ENCODE measurements at places on chromosomes 2 and 18.

- peak; percentile 17 for DNase-seq
Observed at GRCh38 chr18:40868110-40868858, 1086.8 kb upstream of the PIK3C3 start.

- DNase-seq, result peak; percentile 42
Observed at GRCh38 chr2:121386707-121387106, 101.7 kb upstream of the TFCP2L1 start.

GRCh38 chr2:149861034-149861433 is 273.5 kb upstream of the MMADHC start:
- DNase-seq, result no peak

- DNase-seq, result no peak
Observed at GRCh38 chr2:28613633-28614501, 118.0 kb downstream of the PLB1 start.

DNA sequence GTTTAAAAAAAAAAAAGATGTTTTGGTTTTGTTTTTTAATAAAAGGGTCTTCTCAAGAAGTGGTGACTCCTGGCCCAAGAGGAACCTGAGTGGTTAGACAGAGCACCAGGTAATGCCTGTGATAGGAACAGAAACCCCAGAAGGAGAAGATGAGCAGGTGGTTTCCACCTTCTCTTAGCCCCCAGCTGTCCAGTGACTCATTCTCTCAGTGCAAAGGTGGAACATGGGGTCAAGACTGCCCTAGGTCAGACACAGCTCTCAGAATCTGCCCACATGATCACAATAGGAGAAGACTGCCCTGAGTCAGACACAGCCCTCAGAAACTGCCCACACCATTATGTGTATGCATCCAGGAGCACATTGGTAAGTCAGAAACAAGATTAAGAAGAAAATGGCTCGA is 61.8 kb downstream of the TBC1D8 start:
- DNase-seq, result no peak

GRCh38 chr2:157245846-157246764 is 11.4 kb upstream of the GALNT5 start:
- DNase-seq, result peak; percentile 74

DNA sequence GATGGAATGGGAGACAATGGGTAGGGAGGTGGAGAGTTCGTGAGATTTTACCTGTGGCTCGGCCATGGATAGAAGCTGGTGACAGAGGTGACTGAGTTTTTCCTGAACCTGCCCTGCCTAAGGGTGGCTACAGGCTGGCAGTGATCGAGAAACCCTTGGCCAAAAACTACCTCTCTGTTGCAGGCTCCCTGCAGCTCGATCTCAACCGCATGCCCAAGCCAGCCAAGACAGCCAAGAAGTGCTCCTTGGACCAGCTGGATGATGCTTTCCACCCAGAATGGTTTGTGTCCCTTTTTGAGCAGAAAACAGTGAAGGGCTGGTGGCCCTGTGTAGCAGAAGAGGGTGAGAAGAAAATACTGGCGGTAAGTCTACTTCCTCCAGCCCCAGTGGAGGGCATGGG is 225.5 kb downstream of the DYSF start:
- no peak for DNase-seq

- DNase-seq, result no peak
Observed at GRCh38 chr2:62992561-62992960, 58.1 kb upstream of the OTX1 start.

- peak; percentile 47 for DNase-seq
Observed at GRCh38 chr18:51070545-51070944, 40.5 kb downstream of the SMAD4 start.

DNA sequence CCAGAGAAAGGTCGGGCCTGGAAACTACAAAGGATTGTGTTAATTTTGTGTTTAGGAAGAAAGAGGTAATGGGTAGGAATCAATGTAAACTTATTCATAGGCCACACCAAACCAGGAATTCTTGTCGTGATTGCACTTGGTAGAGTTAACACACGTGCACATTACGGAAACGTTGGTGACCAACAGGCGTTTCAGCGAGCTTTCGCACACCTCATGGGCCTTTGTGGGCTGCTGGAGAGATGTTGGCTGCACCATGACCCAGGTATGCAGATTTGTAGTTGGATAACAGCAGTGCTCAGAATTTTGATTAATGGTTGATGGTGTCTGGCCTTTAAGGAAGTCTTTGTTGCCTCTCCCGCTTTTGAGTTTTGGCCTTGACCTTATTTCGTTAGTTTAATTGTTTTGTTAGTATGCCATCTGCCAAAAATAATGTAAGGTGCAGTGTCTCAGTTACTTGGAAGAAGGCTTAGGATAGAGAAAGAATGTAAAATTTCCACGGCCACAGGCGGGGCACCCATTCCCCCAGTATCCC is 1.9 kb downstream of the ZNF236 start:
- no peak for DNase-seq

GRCh38 chr2:235287375-235287733 is 206.5 kb upstream of the AGAP1 start:
- DNase-seq, result no peak

GRCh38 chr18:13137670-13138419 is 80.7 kb upstream of the LDLRAD4 start:
- DNase-seq, result no peak

GRCh38 chr18:50518787-50519546 is 40.9 kb upstream of the MAPK4 start:
- no peak for DNase-seq

DNA sequence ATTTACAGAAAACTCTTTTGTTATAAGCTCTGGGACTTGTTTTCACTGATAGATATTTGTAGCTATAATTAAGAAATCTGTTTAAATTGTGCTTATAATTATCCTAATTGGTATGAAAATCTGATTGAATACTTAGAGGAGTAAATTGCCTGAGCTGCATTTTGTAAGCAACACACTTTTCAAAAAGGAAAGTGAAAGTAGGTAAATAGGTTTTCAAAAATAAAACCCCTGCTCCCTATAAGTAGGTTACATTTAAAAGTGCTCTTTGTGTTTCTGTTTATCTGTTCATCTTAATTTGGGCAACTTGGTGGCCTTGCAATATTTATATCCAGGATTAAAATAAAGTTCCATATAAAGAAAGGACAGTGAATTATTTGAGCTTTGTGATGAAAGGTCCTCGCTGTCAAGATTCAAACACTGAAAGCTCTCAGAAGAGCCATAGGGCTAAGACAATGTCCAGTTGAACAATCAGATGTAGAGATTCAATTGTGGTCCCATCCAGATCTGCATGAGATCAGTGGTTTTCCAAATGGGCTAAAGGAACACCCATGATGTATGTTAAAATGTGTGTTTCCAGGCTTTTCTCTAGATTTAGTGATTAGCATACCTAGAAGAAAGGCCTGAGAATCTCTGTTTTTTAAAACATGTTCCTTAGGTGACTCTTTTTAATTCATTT is 371.6 kb downstream of the RPRM start:
- no peak for DNase-seq

DNA sequence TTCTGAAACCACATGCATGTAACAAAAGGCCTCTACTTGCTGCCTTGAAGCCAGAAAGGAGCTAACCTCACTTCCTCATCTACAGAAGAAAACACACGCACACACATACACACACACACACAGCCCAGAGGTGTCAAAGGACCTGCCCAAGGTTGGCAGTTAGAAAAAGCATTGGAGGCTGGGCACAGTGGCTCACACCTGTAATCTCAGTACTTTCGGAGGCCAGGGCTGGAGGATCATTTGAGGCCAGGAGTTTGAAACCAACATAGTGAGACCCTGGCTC is 125.9 kb upstream of the RNF152 start:
- no peak for DNase-seq

DNA sequence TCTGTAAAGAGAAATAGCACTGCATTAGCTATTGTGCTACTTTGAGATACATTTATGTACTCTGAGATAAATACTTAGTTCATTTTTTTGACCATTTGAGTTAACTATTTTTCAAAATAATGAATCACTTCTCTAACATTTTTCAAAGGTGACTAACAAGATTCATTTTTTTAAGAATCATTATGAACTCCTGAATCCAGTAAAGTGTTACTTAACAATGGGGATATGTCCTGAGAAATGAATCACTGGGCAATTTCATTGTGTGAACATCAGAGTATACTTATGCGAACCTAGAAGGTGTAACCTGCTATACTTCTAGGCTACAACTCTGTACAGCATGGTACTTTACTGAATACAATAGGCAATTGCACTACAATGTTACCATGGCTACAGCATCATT is 355.8 kb downstream of the ARL6IP6 start:
- DNase-seq, result no peak

DNA sequence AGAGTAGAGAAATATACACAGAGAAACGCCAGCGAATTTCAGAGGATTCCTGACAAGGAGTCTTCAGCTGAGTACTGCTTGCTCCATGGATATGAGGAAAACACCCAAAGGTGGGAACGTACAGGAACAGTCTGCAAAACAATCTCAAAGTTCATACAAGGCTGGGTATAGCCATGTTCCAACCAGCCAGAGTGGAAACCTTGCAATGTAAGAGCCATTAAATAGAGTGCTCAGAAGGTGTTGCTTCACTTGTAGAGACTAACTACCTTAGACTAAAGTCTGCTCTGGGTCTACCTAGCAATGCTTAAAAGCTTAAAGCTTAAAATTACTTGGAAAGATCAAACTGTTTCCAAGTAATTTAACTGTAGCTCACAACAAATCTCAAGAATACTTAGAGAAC is 6.0 kb downstream of the FANCL start:
- DNase-seq, result no peak

DNA sequence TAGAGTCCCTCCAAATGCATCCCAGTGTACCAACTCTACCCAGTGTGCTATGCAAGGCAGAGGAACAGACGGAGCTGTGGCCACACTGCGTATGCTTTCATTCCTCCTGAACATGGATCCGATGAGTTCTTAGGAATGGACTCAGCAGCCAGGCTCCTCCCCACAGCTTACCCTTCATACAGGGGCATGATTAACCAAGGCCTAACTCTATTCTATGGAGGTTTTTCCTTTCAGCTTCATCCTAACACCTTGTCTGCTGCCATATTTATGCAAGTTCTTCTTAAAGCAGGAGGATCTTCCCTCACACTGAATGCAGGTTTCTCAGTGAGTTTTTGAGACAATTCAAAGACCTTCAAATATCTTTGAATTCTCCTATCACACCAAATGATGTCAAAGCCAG is 222.9 kb downstream of the MYT1L start:
- DNase-seq, result no peak

DNA sequence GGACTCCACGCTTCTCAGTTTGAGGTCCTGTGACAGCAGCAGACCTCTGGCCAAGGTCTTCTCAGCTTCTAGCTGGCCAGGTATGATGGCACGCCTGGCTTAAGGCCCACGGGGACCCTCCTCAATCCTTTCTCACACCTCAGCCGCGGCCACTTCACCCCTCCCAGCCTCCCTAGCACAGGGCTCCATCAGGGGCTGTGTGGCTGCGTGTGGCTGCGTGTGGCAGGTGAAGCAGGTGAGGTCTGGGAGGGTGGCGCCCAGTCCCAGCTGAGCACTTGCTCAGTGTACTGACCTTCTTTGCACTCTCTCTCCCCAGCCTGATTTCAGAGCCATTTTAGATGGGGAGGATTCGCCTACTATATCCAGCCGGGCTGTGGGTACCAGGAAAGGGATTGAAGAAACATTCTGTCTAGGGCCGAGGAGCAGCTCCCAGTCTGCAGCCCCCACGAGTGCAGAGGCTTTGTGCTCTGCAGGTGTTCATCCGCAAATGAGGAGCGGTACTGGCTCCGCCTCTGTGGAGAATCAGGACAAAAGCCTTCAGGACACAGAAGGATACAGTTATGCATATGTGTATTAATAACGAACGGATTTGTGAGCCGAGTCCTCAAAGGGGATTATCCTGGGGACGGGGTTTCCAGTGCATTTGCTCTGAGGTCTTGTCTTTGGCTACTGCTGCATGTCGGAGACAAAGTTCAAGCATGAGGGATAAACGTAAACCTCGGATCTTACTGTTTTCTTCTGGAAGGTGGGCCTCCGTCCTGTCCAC is 236.9 kb upstream of the RAB6C start:
- no peak for DNase-seq

DNA sequence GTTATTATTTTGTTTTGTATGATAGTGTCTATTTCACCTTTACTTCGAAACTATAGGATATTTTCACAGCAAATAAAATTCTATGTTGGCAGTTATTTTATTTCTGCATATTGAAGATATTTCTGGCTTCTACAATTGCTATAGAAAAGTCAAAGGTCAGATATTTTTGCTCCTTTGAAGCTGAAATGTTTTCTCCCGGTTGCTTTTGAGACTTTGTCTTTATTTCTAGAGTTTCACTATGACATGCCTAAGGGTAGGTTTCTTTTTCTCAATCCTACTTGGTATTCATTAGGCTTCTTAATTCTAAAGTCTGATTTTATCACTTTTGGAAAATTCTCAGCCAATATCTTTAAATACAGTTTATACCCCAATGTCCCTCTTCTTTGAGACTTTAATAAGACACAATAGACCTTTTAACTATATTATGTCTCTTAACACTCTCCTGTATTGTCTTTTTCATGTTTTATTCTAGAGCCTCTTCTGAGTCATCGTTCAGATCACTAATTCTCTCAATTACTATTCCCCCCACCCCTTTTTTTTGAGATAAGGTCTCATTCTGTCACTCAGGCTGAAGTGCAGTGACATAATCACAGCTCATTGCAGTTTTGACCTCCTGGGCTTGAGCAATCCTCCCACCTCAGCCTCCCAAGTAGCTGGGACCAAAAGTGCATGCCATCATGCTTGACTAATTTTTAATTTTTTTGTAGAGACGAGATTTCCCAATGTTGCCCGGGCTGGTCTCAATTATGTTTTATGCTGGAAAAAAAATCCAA is 50.5 kb downstream of the USP37 start:
- DNase-seq, result peak; percentile 16

- DNase-seq, result no peak
Observed at GRCh38 chr2:231221761-231222160, 23.3 kb downstream of the ARMC9 start.
